Hematopoietic multipotent progenitor cell treated with erythropoietin and hydrocortisone succinate and interleukin-3 and kit ligand, for 17 days (in vitro differentiated cells): ENCODE measurements at places on chromosomes 4 and X.

- no peak for DNase-seq
These were observed 447.9 kb upstream of the FAM241A start for GRCh38 chr4:111697176-111697942.

- no peak for DNase-seq
These were observed 345.6 kb downstream of the RPA4 start for GRCh38 chrX:97229318-97229717.

DNA sequence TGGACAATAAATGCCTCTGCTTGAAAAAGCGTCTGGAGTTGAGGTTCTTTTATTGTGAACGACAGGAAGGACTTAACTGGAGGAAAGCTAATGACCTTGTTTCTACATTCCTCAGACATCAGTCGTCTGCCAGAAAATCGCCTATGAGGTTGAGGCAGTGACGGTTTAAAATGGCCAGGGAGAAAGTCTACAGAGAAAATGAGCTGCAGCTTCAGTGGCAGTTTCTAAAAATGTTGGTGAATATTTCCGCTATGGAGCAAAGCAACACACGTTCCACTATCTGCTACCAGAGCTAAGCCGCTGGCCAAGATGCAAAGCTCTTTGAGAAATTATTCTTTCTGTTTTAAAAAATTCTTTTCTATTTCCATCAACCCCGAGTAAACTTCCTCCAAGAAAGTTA, 116.9 kb upstream of the GALNT7 start:
- DNase-seq, result no peak

GRCh38 chr4:77920371-77920770, 57.7 kb downstream of the MRPL1 start:
- no peak for DNase-seq

DNA sequence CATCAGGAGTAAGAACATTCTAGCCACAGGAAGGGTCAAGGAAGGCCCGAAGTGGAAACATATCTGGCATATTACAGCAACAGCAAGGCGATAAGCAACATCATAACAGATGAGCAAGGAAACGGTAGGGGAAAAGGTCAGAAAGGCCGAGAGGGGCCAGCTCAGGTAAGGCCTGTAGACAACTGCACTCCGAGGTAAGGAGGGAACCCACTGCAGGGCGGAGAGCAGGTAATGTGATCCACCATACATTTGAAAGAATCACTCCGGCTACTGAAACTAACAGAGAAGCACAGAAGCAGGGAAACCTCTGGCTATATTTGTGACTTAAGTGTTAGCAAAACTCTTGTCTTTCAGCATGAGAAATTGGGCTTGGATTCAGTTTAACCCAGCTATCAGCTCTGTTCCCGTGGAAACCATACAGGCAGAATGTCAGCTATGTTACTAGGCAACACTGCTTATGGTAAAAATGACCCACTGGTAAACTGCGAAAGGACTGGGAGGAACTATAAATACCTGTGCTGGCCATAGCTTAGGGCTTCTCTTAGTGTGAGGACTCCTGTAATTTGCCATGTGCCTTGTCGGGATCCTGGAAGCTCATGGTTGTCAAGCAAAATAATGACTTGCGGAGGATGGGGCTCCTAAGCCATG, 31.0 kb downstream of the FRYL start:
- DNase-seq, result no peak

- DNase-seq, result no peak
These were observed 5.0 kb upstream of the ZRSR2 start for GRCh38 chrX:15785176-15785750.

GRCh38 chr4:88597970-88598660, 5.8 kb downstream of the HERC3 start:
- no peak for DNase-seq

DNA sequence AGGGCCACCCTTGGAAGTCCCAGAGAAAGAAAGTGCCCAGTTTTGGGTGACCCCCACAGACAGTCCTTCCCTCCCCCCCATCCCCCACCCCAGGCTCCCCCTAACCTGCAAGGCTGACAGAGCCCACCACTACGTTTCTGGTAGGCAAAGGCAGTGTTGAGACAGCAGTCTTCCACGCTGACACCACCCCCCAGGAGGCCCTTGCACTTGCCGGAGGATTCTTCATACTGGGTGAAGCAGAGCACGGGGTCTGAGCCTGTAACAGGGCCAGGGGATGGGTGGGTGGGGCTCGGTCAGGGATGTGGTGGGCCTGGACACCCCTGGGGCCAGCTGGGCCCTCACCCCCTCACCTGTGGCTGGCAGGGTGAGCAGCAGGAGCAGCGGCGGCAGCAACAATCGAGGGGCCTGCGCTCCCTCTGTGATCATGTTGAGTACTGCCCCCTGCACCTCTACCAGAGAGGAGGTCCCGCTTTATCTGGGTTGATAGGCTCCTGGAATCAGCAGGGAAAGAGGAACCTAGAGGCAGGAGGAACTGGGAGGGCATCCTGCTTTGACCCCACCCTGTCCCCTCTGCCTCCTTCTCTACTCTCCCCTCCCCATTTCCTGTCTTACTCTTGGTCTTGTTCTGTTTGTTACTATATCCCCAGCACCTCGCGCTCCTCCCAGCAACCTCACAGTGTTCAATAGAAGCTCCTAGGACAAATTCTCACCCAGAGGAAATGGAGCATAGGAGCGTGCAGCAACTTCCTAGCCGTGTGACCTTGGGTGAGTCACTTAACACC, at the start of gene CFP:
Gene CFP, minus strand, starts transcription at position 512 of the 782 bp plus-strand sequence. Its CDS starts 86 bp downstream, at position 426.
- DNase-seq, result no peak

DNA sequence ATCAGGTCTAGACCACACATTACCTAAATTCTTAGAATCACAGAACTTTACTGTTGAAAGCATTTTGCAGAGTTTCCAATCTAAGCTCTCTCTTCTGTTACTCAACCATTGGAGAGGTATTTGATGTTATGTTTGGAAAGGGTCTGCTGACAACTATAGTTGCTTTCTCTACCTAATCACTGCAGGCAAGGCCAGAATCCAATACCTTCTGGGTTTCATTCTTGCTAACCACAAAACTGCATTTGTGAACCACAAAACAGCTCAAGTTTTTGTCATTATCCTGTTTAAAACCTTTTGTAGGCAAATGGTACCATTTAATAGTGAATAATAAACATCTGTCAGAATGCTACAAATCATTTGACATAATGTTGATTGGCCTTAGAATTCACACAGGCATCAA, 380.1 kb downstream of the GASK1B start:
- no peak for DNase-seq

- no peak for DNase-seq
These were observed 69.2 kb upstream of the ZCCHC13 start for GRCh38 chrX:74234818-74235217.

- DNase-seq, result no peak
These were observed 104.0 kb upstream of the BMP2K start for GRCh38 chr4:78671903-78672815.

DNA sequence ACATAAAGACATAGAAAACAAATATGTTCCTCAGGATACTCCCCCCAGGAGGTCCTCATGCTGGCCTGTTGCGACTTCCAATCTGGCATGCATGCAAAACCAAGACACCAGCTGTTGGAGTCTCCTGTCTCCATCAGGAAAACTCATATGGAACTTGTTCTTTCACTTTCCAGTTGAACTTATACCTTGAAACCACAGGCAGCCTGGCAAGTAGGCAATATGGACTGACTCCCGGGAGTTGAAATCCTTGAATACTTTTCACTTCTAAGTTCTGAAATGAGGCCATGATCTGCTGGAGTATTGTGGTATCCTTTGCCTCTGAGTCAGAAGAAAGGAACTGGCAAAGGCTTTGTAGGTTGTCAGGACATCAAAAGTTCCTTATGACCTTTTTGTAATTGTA, 444.2 kb downstream of the IDS start:
- DNase-seq, result no peak

DNA sequence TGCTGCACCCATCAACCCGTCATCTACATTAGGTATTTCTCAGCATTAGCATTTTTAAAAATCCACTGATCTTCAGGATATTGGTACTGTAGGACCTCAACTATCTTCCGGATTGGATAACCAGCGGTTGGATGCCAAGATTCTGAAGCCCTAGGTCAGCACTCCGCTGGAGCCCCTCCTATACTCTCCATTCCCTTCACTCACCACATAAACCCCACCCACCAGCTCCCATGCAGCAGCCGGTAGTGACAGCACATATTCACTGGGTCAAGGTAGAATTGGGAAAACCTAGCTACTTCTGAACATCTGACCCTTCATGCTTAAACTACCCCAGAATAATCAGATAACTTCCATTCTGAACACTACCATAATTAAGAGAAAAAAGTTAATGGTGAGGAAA, 134.9 kb downstream of the CORIN start:
- DNase-seq, result no peak

- DNase-seq, result no peak
These were observed 6.7 kb downstream of the LAMP2 start for GRCh38 chrX:120462370-120462769.

- DNase-seq, result no peak
These were observed 56.1 kb downstream of the SLC7A11 start for GRCh38 chr4:138185859-138186645.
